T-helper 2 cell treated with Interferon-gamma antibody and Interleukin-4, amounts not matched to agents 5 μg/mL and 100 μg/mL, for 36 hours (primary cell): ENCODE measurements at places on chromosomes 6 and 20.

DNA sequence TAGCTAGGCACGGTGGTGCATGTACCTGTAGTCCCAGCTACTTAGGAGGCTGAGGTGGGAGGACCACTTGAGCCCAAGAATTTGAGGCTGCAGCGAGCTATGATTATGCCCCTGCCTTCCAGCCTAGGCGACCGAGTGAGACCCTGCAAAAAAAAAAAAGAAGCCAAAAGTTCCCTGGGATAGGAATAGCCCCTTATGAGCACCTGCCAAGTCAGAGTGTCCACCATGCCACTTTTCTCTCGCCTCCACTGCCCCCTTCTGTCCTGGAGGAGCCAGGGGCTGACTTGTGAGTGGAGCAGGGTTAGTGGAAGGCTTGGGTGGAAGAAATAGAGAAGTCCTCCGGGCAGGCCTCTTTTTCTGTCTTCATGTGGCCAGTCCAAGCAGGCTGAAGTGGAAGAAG lies 12.1 kb upstream of the DDX27 start:
- DNase-seq, result no peak

DNA sequence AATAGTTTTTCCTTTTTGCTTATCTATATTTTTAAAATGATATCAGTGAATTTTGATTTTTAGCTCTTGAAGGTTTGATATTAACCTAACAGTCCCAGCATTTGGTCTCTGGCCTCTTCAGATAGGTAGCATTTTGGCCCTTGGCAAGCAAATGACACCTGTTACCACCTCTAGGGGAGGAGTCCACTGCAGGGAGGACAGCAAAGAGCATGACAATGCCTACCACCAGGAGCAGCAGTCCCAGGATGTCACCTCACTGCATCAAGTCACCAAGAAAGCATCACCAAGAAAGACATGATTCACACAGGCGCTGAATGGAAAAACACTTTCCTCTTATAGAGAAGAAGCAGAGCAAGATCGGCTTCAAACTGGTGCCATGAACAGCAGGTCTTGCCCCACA lies 224.3 kb downstream of the UBE3D start:
- no peak for DNase-seq

DNA sequence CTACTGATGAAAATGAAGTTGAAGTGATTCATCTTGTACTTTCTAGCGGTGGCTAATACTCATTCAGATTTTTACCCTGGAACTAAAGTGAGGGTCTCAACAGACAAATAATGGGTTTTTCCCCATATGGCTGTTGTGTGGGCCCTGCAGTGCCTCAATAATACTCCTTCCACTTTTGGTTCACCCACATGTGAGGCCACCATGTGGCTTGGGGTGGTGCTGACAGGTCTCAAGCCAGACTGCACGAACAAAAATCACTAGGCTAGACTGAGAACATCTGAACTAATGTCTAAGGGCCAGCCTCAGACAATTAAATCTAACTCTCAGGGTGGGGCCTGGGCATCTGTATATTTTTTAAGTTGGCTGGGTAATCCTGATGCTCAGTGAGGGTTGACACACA lies 7.9 kb upstream of the COL12A1 start:
- DNase-seq, result no peak

GRCh38 chr6:145491126-145491525 lies 244.2 kb downstream of the EPM2A start:
- no peak for DNase-seq
